ENCODE measurements at places on chromosomes 6 and 20.

GRCh38 chr6:137829641-137830083, 37.4 kb upstream of the TNFAIP3 start:
- no peak for DNase-seq

GRCh38 chr20:61525781-61526431, 273.8 kb downstream of the CDH4 start:
- DNase-seq = no peak

GRCh38 chr6:144493035-144493910, 208.1 kb downstream of the UTRN start:
- no peak for DNase-seq

DNA sequence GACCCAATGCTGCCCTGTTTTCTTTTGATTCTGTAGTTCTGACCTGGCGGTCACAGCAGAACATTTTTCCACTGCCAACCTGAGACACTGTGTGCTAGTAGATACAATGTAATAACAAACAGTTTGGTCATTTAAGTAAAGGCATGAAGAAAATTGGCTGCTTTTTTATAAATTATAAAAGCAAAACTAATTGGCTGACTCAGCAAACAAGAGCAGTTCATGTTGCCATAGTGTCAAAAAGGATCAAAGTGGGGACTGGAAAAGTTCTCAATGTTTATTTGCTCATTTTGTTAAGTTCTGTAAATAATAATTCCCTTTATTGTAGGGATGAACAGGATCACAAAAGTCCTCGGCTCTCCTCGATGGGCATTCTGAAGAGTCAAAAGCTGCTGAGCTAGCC, 599.5 kb downstream of the PKHD1 start:
- DNase-seq = no peak

DNA sequence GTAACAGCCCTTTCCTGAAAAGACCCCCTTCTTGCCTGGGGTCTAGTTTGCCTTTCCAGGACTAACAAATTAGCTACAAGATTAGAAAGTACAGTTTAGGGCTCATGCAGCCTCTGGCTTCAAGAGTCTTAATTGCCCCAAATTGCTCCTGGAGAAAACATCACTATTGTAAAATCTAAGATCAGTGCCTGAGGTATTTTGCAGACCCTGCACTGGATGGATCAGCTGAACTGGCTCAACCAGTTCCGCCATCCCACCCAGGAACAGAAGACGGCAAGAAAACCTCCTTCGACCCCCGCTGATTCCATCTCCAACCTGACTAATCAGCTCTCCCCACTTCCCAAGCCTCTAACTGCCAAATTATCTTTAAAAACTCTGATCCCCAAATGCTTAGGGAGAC, 236.5 kb upstream of the KCNG1 start:
- DNase-seq = no peak

- DNase-seq = no peak
Observed at GRCh38 chr6:34940030-34940434, 51.0 kb downstream of the ANKS1A start.

DNA sequence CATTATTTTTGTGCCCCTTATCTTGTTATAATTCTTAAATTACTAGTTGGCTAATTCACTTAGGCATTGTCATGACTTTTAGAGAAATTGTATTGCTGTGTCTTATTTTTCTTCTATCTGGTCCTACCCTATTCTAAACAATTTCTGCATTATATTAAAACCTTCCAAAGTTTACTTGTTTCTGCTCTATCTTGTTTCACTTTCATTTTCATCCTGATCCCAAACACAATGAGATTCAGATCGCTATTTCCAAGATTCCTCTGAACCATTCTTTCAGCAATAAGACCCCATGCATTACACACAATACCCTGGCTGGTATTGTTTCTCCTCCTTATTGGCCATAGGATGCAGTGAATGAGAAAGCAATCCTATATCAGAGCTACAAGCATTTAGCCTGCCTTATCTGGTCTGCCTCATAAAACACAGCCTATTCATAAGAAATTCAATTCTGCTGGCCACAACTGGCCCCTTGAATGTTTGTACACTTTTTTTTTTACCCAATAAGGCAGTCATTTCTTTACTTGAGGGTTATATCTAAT, 69.9 kb upstream of the POU3F2 start:
- no peak for DNase-seq

DNA sequence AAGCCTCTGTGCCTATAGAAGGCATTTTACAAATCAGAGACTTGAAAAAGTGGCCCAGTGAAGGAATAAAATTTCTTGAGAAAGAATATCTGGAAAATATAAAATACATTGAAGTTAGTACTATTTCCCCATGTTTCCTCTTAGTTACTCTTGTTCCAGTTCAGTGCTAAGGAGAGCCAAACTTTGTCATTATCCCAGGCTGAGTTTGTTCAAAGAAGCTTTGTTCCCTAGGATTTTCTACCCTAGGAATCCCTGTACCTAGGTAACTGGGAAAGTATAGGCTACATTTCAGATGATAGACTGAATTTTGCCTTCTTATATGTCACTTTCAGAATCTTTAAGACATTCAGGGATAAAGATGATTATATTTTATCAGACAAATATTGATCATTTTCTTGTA, 1395.7 kb upstream of the MAP3K7 start:
- DNase-seq = no peak

DNA sequence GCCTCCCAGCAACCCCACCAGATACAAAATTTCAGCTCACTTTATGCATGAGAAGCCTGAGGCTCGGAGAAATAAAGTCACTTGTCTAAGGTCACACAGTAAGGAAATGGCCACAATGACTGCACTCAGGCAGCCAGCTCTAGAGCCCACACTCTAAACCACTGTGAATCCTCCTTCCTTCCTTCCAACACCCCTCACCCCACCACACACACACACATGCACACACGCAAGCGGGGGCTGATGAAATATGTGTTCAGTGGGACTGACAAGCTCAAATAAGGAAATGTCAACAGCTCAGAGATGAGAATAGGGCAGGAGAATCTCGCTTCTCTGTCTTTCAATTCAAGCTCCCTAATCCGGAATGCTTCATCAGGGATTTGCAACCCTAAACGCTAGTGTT, 6.0 kb upstream of the BPIFA1 start:
- DNase-seq = no peak

DNA sequence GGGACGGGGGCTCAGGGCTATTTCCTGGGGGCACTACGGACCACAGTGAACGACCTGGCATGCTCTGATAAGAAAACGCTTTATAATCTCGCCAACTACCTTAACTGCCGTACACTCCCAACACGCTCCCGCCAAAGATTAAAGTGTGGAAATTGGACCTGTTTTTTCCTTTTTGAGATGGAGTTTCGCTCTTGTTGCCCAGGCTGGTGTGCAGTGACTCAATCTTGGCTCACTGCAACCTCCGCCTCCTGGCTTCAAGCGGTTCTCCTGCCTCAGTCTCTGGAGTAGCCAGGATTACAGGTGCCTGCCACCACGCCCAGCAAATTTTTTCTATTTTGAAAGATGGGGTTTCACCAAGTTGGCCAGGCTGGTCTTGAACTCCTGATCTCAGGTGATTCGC, 346 bp upstream of the SLC44A4 start:
- no peak for DNase-seq

All from stimulated activated CD4-positive, alpha-beta T cell treated with anti-CD3 and anti-CD28 coated beads, Interleukin-12 subunit alpha, Interleukin-12 subunit beta, amount 100 ng/mL, for 24 hours (primary cell).